GM03348 (cell line): ENCODE measurements at places on chromosomes 6 and 20.

DNA sequence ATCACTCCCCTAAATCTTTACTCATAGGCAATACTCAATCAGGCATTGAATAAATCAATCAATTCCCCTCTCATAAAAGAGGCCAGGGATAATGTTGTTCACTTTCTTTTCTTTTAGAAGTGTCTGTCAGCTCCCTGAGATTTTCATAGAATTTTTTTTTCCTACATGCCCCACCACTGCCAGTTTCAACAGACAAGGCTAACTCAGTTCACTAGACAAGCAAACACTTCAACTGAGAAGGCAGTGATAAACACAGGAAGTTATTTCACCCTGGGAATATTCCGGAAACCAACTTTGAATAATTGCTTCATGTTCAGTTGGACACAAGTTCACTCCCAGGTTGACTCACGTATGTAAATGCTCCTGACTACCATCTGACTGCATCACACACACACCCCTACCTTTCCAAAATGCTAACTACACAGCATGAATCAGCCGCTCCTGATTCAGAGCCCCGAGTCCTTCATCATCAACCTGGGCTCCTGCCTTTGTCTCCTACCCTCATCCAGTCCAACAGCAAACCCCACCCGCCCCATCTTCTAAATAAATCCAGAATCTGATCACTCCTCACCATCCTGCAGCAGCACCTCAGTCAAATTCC lies 143.9 kb downstream of the BCAS1 start:
- DNase-seq: peak; percentile 67

- no peak for DNase-seq
These were observed 36.2 kb upstream of the BTBD3 start for GRCh38 chr20:11881449-11881848.

GRCh38 chr6:153044295-153044694 lies 41.8 kb upstream of the MTRF1L start:
- DNase-seq: no peak

DNA sequence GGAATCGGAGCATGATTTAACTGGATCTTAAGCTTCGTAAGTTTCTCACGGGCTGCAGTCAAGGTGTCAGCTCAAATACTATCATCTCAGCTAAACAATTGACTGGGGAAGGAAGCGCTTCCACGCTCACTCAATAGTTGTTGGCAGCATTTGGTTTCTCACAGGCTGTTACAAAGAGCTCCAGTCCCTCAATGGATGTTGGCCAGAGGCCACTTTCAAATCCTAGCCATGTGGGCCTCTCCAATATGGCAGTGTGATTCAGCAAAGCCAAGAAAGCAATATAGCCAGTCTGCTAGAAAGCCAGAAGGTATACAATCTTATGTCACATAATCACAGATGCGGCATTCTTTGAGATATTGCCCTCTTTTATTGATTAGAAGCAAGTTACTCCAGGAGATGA lies 98.3 kb upstream of the PHACTR1 start:
- no peak for DNase-seq

DNA sequence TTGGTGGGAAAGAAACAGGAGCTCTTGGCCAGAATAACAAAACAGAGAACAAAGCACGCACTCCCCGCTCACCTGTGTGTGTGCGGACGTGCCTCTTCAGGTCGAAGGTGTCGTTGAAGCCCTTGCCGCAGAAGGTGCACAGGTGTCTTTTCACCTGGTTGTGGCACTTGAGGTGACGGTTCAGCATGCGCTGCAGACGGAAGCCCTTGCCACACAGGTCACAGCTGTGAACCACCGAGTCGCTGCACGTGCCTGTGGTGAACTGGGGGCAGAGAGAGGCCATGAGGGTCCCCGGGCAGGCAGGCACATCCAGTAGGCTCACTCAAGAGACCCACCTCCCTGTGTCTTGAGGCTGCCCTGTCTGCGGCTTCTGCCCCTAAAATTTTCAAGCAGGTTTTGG lies 16.3 kb downstream of the OVOL2 start:
- no peak for DNase-seq

- DNase-seq: no peak
These were observed 18.0 kb downstream of the KHDC1L start for GRCh38 chr6:73207221-73207837.

- no peak for DNase-seq
These were observed 135.2 kb downstream of the DST start for GRCh38 chr6:56507517-56507916.

DNA sequence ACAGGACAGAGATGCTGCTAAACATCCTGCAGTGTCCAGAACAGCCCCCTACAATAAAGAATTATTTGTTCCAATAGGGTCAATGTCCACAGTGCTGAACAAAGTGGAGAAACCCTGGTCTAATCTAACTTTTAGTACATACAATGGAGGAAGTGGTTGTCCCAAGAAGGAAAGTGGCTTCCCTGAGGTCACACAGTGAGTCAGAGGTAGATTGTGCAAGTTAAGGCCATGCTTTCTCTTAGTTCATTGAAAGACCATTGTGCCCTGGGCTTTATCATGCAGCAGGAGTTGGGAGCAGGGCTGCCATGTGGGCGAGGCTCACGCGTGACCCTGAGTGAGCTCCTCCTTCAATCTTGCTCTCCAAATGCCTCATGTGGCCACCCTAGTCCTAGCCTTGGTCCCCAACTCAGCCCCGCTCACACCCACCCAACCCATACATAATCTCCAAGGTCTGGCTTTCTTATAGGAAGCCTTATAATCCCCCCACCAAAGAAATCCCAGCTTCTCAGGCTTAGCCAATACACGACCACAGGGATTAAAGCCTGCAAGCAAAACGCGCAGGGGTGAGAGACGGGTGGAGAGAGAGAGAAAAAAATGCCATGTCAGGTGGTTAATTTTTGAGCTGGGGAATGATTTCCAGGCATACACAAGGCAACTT lies 19.9 kb downstream of the SLC13A3 start:
- DNase-seq: no peak

DNA sequence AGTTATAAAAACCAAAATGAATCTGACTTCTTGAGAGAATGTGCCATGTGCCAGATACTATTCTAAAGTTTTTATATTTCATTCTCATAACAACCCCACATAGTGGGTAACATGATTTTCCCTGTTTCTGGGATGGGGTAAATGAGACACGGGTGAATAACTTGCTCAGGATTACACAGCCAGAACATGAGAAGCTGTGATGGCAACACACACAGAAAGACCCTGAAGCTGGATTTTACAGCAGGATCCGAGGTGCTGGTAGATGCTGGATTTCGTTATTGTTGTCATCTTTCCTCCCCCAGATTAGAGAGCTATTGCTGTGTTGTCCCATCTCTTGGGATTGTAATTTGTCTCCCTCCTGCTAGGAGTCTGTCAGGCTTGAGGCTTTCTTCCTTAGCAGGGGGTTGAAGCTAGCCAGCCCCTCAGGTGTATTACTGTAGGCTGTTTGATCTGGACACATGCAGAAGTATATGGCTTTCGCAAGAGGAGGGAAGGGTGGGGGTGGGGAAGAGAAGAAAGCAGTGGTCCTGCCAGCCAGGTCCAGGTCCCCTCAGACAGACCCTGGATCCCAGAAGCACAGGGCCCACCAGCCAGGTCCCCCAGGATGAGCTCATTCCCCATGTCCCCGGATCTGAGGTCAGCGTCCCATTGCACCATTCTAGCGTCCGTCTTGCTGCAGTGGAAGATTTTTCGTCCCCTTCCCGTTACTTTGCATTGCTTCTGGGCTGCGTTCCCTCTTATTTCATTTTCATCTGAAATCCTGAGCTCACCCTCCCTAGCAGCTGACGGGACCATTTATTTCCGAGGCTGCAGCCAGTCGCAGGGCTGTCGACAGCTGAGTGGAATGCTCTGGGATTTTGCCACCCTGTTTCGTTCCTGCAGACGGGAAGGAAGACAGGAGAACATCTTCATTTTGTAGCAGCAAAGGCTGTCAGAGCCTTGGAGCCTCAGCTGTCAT lies 7.3 kb upstream of the KCNG1 start:
- DNase-seq: peak; percentile 75

DNA sequence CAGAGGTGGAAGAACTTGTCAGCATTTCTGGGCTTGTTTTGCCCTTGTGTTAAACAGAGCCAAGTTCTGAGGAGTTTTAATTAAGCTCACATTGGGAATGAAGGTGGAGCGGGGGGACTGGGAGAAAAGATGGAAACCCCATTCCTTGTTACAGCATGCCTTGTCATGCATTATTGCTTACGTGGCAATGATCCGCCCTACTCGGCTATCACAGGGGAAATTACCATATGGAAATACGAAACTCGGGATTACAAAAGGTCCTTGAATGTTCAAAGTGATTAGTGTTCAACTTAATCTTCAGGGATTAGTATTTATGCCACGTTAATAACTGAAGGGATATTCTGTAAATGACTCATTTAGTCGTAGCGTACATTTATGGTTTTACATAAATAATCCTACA lies 86.4 kb downstream of the MAP3K7 start:
- no peak for DNase-seq

GRCh38 chr6:104095661-104096416 lies 763.9 kb downstream of the HACE1 start:
- DNase-seq: no peak

DNA sequence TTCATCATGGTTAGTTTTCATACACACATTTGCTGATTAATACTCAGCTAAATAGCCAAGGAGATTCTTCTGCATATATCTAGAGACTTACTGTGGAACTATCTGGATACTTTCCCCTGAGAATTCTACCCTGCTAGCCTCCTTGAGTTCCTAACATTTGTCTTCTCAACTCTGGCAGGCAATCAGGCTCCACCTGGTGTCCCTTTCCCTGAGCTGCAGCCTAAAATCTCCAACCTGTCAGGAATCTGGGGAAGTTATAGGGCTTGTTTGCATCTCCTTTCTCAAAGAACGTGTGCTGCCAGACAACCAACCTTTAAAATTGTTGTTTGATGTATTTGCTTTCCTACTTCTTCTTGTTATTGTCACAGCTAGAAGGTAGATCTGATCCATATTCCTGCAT lies 73.4 kb downstream of the FUT9 start:
- no peak for DNase-seq

GRCh38 chr6:6131492-6132109 lies 124.9 kb upstream of the NRN1 start:
- peak; percentile 40 for DNase-seq

DNA sequence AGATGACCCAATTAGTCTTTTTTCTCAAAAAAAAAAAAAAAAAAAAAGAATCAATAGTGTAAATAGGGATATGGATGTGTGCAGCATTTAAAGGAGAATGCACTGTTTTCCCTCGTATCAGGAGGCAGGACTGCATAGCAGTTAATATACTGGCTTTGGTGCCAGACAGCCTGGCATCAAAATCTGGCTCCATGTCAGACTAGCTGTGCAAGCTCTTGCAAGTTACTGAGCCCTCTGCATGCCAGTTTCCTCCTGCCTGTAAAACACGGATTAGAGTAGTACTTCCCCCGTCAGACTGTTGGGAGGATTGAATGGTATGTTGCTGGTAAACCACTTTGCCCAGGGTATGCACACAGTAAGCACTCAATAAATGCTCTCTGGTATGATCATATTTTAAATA lies 594.2 kb upstream of the CHD6 start:
- no peak for DNase-seq

- DNase-seq: peak; percentile 73
These were observed 806.3 kb upstream of the GJE1 start for GRCh38 chr6:141326426-141326825.

DNA sequence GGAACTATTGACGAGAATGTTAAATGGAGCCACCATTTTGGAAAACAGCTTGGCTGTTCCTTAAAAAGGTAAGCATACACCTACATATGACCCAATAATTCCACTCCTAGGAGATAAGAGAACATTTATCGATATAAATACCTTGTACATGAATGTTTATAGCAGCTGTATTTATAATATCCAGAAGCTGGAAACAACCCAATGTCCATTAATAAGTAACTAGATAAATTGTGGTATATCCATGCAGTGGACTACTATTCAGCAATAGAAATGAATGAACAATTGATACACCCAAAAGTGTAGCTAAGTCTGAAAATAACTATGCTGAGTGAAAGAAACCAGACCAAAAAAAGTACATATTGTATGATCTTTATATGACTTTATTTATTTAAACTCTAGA lies 42.2 kb upstream of the ADIG start:
- DNase-seq: no peak

DNA sequence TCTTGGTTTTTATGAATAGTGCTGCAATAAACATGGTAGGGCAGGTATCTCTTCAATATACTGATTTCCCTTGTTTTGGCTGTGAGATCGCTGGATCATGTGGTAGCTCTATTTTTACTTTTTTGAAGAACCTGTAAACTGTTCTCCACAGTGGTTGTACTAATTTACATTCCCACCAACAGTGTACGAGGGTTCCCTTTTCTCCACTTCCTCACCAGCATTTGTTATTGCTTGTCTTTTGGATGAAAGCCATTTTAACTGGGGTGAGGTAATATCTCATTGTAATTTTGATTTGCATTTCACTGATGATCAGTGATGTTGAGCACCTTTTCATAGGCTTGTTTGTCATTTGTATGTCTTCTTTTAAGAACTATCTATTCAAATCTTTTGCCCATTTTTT lies 8.0 kb upstream of the ARG1 start:
- no peak for DNase-seq

DNA sequence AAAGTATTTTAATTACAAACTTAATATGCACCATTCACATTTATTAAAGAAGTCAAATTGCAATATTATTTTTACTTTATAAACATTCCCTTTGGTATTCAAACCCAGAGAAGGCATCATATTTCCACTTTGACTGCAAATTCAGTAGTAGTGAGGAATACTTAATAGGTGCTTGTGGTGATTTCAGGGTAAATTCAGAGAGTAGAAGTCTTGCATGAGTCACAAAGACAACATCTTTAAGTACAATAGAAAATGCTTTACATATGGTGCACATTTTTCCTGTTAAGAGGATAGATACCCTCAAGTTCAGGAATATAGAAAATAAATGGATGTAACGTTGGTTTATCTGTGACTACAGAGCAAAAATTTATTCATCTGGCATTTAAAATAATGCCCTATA lies 390.2 kb downstream of the TENT5A start:
- DNase-seq: peak; percentile 2

DNA sequence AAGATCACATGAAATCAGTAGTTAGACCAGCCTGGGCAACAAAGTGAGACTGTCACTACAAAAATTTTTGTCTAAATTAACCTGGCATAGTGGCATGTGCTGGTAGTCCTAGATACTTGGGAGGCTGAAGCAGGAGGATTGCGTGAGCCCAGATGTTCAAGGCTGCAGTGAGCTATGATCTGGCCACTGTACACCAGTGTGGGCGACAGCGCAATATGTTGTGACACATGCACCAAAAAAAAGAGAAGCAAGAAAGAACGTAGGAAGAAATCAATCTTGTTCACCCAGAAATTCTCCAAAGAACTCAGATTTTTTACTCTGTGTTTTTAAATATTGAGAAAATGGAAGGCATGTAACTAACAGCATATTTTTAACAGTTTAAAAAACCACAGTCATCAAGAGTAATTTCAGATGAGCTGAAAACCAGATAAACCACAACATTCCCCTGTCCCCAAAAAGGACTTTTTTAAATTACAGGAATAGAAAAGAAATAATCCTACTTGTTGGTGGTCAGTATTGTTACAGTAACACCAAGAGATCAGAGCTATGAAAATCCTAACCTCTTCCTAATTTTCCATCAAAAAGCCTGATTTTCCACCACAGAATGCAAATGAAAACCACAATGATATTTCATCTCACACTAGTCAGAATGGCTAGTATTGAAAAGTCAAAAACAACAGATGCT lies 240.2 kb downstream of the KHDC1L start:
- peak; percentile 63 for DNase-seq

GRCh38 chr20:37394543-37395409 lies 48.8 kb downstream of the SRC start:
- peak; percentile 47 for DNase-seq

GRCh38 chr6:81997090-81997926 lies 244.8 kb upstream of the TENT5A start:
- DNase-seq: peak; percentile 54

GRCh38 chr6:158053377-158054313 lies 72.0 kb downstream of the SYNJ2 start:
- no peak for DNase-seq
